D721Med (cell line): ENCODE measurements at places on chromosomes 16 and 17.

DNA sequence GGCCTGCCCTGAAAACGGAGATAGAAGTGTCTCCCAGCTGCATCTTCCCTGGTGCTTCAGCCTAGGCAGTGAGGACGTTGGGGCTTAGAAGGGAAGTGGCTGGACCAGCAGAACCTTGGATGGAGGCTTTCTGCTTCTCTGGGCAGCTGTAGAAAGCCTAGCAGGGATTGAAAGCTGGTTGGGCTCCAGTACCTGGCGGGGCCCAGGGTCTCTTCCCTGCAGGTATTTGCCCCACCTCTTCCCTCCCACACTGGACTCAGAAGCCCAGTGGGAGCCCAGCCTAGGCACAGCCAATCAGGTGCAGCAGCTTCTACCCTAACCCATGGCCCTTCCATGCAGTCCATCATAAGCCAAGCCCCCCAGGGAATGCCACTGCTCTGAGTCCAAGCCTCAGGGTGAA lies 190.3 kb upstream of the IRX6 start:
- DNase-seq, result no peak

DNA sequence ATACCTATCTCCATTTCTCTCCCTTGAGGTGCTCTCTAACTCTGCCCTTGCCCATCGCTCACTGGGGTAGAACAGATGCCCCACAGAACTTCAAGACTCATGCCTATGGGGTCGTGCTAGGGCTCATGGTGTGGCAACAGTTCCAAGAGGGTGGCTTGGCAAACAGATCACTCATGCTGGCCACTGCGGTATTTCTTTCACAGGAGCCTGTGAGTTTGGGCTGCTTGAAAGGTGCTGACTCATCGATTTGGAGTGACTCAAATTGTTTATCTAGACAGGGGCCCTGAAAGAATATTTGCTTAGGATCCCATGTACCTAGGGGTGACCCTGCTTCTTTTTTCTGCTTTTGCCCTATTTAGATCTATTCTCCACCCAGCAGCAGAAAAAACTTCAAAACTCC lies 69.9 kb downstream of the IRX5 start:
- DNase-seq, result no peak

- DNase-seq, result no peak
Observed at GRCh38 chr17:42246515-42246914, 29.7 kb downstream of the STAT5B start.

DNA sequence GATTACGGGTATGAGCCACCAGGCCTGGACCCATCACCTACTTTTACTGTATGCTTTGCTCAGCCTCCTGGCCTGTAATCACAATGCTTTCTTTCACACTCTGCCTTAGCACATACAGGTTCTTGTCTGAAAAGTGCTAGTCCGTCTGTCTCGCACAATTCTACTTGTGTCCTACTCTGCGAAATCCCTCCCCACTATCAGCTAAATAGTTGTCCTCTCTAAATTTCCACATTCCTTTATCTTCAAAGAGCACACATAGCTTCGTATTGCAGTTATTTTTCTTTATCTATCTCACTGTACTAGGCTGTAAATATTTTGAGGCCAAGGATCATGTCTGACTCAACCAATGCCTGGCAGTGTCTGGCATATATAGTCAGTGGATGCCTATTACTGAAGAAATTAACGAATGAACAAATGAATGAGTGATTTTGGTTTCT lies 38.5 kb upstream of the ETV4 start:
- DNase-seq, result no peak

- DNase-seq, result no peak
Observed at GRCh38 chr17:77312786-77313599, 172.2 kb downstream of the SEC14L1 start.

GRCh38 chr16:83389751-83390150 lies 418.0 kb upstream of the HSBP1 start:
- no peak for DNase-seq

DNA sequence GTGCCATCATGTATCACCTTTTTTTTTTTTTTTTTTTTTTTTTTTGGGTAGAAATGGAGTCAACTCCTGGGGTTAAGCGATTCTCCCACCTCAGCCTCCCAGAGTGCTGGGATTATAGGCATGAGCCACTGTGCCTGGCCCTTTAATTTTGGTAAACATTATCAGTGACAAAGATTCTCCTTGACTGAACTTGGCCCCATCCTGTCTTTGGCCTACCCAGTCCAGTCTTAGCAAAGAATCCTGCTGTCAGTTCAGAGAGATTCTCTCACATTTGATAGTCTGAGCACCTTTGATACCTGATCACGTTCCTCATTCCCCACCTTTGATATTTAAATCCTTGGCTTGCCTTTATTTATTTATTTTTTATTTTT lies 11.5 kb downstream of the RAD51C start:
- DNase-seq, result no peak

DNA sequence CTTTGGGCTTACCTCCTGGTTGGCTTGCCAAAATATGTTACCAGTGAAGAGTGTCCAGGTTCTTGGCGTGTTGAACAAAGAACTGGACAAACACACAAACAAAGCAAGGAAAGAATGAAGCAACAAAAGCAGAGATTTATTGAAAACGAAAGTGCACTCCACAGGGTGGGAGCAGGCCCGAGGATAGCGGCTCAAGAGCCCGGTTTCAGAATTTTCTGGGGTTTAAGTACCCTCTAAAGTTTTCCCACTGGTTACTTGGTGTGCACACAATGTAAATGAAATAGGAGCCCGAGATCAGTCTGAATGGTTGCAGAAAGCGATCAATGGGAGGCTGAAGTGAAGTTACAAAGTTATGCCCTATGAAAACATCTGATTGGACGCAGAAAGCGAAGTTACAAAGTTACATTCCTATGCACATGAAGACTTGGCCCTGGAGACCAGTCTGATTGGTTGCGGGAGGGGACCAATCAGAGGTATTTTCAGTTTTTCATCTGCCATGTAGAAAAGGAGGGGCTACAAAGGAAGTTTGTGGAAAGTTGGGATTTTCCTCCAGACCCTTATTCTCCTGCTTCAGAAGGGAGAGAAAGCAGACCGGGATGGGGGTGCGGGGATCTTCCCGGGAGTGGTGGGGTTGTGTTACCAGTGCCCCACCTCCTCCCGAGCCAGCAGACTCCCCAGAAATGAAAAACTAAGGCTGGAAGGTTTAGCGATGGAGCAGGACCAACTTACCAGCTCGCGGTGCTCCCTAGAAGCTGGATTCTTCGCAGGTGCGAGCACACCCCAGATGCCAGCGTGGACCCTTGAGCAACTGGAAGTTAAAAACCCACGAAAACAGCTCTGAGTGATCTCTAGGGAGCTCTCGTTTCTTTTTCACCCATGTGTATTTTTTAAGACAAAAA lies at the start of gene SLFN12:
Gene SLFN12 (minus strand): TSS at position 325 of the 899 bp plus-strand sequence. CDS start 9,472 bp downstream, outside the sequence.
- no peak for DNase-seq

DNA sequence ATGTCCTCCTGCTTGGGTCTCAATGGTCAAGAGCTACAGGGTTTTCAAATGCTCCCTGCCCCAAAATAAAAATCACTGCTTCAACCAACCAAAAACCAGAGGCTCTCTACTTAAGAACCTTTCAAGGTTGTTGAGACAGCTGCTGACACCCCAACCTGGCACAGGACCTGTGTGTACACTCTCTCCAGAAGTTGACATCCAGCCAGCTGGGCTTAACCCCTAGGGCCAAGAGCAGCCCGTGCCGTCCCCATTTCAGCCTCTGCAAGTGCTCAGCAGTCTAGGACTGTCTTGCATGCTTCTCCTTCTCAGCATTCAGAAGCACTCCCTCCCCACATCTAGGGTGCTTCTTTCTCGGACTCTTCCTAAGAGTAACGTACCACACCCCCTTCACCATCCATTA lies 59.0 kb upstream of the TRAP1 start:
- no peak for DNase-seq

DNA sequence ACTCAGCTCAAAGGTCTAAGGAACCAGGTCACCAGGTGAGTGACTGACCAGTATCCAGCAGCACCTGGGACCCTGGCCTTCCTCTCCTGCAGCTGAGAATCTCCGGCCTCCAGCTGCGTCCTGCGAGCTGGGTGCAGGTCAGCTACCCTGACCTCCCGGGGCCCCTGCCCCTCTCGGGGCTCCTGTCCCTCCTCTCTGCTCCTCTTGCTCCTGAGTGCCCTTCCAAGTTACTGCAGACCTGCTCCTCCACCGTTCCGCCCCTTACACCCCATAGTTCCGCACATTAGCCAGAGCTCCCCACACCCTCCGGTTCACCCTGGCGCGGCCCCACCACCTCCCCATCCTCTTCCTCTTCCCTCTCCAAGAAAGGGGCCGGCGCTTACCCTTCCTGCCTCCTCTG lies 10.6 kb downstream of the FOXJ1 start:
- DNase-seq, result no peak

GRCh38 chr16:55508941-55509931 lies at the start of gene LPCAT2:
Gene LPCAT2 (plus strand): TSS chr16:55509072. CDS start chr16:55509182, 110 bp downstream.
- DNase-seq, result peak; percentile 34
